Neuronal stem cell (in vitro differentiated cells): ENCODE measurements at places on chromosomes 4 and X.

- DNase-seq: no peak
Measured at GRCh38 chr4:2583517-2583916, 47.1 kb downstream of the FAM193A start.

- no peak for DNase-seq
Measured at GRCh38 chrX:85765651-85766050, 281.7 kb downstream of the CHM start.

DNA sequence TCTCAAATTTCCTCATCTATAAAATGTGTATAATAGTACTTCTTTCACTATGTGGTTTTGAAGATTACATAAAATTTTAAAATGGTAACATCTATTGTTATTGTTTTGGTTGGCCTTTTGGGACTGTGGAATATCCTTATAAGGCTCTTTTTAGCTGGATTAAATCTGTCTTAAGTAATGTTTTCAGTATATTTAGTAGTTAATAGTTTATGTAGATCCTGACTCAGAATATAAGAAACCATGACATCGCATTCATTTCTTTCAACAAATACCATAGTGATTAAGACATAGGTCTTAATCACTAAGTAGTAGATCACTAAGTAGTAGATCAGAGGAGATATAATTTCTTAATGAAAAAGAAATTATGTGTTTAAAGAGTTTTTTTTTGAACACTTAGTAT, 48.5 kb downstream of the MRPL1 start:
- no peak for DNase-seq

DNA sequence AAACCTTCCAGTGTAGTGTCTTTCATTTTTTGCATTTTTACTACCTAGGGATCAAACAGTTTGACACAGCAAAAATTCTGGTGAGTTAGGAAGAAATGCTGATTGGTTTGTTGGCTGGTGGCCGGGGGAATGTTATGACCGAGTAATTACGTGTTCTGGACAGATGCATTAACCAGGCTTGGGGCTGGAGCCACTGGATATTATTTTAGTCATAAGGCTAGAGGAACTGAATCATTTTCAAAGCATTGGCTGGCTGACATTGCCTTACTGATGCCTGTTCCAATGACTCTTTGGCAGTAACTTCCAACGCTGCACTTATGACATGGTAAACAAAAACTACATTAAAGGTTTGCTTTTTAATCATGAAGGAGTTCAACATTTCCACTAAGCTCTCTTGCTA, 84.6 kb downstream of the FBXO8 start:
- DNase-seq: no peak

- DNase-seq: no peak
Measured at GRCh38 chr4:139655116-139655515, 10.5 kb upstream of the MGST2 start.

GRCh38 chrX:72009731-72010130, 99.1 kb downstream of the NHSL2 start:
- no peak for DNase-seq

- no peak for DNase-seq
Measured at GRCh38 chrX:134443020-134443419, 16.9 kb upstream of the HPRT1 start.

- no peak for DNase-seq
Measured at GRCh38 chr4:80073473-80074008, 512 bp upstream of the ANTXR2 start.
